ENCODE measurements at places on chromosomes 7 and 10. TPM values are rescaled to one million over a fixed set of nuclear protein-coding genes. Genes with fewer than 3 reads are reported as not detected.
A peak's percentile ranks its signal among the peaks of the same experiment; 100 is the strongest.

GRCh38 chr7:96304573-96304972 lies 17.3 kb downstream of the SLC25A13 start:
- no peak for DNase-seq

DNA sequence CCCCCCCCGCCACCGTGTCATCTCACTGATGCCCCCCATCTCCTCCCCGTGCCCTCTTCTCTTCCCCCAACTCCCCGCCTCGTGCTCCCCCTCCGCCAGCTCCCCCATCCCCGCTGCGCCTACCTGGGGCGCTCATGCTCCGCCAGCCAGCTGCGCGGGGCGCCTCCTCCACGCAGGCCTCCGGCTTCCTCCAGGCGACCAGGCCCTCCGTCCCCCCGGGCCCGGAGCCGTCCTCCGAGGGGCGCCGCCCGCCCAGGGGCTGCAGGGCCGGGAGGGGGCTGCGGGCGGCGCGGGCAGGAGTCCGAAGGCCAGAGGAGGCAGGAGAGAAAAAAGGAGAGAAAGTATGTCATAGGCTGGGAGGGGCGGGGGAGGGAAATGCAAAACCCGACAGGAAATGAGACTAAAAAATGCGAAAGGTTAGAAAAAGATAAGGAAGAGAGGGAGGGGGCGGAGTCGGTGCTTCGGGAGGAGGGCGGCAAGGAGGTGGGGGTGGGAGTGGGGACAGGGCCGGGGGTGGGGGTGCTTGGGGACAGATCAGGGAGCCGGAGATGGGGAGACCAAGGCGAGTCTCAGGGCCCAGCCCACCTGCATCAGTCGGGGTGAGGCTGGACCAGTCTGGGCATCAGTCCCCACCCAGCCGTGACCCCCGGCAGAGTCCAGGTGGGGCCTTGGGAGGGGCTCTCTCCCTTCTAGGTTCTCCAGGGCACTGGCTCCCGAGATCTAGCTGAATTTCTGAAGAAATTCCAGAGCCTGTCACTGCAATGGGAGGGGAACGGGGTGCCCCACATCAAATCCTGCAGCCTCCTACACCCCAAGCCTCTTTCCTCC lies at the start of gene CARD11:
Gene CARD11, minus strand, starts transcription at position 324 of the 828 bp plus-strand sequence. CDS start 85,361 bp downstream, outside the sequence.
- DNase-seq: no peak

The WDR37 gene
- 23.2 TPM for total RNA-seq

The HERC4 gene
- total RNA-seq: 31.9 TPM

- DNase-seq: no peak
Measured at GRCh38 chr10:71763352-71764127, 9.8 kb downstream of the VSIR start.

DNA sequence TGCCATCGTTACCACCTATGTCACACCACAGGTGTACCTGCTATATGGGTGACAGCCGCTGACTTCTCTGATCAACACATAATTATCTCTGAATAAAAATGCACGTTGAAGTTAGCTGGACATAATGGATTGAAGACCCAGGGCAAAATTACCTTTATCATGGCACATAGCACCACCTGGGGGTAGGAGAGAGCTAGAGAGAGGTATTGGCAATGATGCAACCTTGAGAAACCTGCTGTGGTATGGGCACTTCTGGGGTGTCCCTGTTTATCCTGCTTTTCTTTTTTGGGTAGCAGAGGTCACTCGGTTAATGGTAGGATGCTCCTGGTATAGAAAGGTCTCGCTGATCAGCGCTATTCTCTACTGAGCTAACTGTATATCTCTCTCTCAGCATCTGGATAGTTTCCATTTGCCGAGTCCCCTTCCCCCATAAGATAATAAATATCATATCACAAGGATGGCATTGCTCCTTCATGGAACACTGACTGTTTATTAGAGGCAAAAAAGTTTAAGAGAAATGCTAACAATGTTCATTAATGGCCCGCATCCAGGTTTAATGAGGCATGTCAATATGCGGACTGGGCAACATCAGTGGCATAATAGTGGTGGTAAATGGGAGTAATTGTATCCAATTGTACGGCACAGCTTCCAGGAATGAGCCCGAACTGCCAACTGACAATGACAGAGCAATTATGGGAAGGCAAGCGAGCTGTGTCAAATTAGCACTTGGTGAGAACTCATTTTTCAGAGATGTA lies 323.1 kb downstream of the TFEC start:
- DNase-seq: no peak

DNA sequence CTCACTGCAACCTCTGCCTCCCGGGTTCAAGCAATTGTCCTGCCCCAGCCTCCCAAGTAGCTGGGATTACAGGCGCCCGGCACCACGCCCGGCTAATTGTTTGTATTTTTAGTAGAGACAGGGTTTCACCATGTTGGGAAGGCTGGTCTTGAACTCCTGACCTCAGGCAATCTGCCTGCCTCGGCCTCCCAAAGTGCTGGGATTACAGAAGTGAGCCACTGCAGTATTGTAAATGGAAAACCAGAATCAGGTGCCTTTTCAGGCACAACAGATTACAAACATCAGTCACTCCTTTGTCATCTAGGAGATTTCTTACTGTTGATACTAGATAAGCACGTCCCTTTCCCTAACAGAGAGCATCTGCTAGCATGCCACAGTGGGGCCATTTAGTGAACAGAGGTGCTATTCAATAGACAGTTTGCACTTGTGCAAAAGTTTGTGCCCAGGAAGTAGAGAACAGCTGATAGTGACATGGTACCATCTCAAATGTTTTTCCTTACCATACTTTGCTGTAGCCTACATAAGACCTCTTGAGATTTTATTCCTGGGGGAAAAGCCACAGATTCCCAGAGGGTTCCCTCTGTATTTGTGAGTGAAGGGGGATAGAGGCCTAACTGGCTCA lies 24.5 kb upstream of the WAC start:
- DNase-seq: no peak

The NAPEPLD gene
- 5.3 TPM for total RNA-seq

DNA sequence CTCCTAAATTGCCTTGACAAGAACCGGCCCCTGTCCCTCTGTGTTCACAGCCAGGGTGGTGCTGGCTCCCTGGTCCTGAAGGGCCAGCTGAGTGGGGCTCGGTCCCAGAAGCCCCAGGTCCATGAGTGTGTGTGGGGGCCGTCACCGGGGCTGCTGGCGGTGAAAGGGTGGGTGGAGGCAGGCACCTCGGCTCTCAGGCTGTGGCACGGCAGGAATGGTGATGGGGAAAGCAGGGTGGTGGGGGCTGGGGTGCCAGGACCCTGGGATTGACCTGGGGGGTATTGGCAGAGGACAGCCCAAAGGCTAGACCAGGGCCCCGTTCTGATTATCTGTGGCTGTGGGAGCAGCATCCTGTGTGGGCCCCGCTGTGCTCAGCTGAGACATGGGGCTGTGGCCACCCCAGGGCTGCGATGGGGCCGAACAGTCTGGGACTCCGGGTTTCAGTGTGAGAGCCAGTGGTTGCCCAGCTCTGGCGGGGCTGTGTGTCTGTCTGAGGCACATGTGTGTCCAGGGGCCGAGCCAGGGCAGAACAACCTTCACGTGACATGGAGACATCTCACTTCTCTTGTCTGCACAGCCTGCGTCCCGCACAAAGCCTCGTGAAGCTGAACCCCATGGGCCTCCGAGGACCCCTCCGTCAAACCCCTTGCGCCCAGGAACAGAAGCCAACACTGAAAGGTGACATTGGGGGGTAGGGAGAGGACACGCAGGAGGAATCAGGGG lies 144.2 kb downstream of the ELFN1 start:
- no peak for DNase-seq

DNA sequence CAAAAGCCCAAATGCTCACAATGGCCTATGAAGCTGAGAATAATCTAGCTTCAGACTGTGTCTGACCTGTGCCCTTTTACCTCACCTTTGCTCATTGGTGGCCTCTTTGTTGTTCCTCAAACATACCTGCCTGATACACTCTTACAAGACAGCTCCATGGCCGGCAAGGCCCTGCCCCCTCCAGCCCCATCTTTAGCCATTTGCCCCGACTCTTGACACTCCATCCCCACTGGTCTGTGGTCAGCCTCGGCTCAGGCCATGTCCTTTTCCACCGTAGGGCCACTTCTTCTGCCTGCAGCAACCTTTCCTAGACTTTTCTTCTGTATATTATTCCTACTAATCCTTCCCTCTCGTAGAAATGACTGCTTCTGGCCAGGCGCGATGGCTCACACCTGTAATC lies 265.2 kb downstream of the RPS24 start:
- no peak for DNase-seq

DNA sequence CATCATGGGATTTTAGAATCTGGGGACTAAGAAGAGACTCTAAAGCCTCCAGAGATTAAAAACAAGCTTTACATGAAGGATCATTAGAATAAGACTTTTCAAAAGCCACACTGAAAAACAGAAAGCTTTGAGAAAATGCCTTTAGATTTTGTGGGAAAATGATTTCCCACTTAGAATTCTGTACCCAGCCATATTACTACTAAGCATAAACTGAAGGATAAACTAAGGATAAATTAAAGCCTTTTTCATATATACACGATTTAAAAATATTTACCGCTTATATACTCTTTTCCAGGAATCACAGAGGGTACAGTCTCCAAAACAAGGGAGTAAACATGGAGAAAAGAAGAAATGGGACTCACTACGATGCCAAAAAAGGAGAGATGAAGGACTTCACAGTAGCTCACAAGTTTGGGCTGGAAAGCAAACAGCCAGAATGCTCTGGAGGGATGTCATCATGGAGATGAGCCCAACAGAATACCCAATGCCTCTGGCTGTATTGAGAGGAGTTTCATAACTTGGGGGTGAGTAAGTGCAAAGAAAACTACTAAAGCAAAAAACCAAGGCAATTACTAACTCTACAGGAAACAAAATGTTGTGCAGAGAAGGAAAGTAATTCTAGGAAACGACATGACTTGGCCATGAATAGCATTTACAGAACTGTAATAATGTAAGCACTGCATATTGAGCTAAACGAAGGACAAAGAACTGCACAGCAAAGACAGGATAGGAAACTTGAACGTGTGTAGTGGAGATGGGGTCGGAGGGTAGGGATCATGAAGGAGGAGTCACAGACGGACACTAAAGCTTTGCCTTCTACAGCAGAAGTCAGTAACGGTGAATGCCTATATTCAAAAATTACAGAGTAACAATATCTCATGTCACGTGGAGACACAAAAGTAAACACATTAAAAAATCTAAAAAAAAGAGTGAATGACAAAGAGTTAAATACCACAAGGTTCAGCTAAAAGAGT lies 61.4 kb upstream of the ASAH2 start:
- DNase-seq: no peak

- peak; percentile 88 for DNase-seq
Measured at GRCh38 chr10:86953747-86954680, 3.4 kb downstream of the MMRN2 start.

GRCh38 chr7:2843191-2843685 lies 870 bp downstream of the GNA12 start:
- peak; percentile 28 for DNase-seq

DNA sequence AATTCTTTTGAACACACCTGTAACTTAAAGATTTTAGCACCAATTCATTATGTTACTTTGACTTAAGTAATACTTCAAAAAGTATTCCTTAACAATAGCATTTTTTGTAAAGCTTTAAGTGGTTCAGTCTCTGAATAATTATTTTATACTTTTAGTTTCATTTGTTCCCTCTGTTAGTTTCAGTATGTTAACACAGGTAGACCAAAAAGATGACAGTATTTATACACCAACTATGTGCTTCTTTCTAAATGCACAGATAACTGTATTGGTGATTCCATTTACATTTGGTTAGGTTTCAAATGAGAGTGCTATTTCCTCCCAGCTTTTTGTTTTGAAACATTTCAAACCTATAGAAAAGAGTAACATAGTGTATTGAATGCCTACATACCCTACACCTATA lies 14.0 kb downstream of the RALA start:
- no peak for DNase-seq

DNA sequence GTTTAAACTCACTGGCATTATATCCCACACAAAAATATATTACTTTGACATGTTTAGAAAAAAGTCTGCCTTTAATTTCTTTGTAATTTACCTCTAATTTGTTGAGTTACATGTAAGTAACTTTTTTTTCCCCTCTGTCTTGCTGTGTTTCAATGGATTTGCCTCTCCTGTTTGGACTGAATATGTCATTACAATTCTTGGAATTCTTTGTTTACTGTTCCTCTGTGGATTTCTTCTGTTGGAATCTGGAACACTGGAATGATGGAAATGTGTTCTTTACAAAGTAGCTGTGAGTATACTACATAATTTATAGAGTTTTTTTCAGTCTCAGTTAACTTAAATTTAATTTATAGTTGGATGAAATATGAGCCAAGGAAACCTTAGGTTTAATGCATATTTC lies 30.4 kb downstream of the SEPTIN7 start:
- DNase-seq: no peak

The LIPN gene
- not detected for total RNA-seq

The FFAR4 gene
- 1.4 TPM for total RNA-seq

DNA sequence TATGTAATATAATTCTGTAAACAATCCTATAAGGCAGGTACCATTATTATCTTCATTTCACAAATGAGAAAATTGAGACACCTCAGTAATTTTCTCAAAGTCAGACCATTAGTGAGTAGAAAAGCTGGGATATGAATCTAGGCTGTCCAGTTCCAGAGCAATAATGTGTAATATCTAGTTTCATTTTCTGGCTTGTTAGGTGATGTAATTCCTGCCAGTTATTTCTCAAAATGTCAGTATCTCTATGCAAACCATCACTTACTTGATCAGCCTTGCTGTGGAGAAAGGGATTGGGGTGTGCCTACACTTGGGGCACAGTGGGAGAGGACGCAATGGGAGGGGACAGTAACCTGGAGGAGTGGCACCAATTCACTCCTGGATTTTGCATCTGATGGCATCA lies 157.5 kb downstream of the LYZL1 start:
- no peak for DNase-seq

The LBX1 gene
- not detected for total RNA-seq

GRCh38 chr7:140074780-140075179 lies 12.0 kb upstream of the PARP12 start:
- DNase-seq: no peak

The TBX20 gene
- total RNA-seq: 126 TPM
